ENCODE measurements at places on chromosomes 3 and 15.
A peak's percentile ranks its signal among the peaks of the same experiment; 100 is the strongest.

GRCh38 chr3:164406281-164406680, 672.0 kb downstream of the SI start:
- no peak for DNase-seq

GRCh38 chr3:71232175-71232679, 351.3 kb downstream of the FOXP1 start:
- DNase-seq, result no peak

GRCh38 chr3:58492494-58492905, 604 bp downstream of the KCTD6 start:
- DNase-seq, result no peak

DNA sequence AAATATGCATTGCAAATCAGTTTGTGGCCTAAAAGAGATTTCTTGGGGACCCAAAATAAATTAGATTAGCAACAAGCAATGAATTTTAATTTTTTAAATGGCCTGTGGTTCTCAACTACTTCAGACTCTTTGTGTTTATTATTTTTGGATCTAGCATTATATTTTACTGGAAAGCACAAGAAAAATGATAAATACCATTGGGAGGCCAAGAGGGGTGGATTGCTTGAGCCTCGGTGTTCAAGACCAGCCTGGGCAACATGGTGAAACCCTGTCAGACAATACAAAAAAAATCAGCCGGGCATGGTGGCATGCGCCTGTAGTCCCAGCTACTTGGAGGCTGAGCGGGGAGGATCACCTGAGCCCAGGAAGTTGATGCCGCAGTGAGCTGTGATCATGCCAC, 13.6 kb downstream of the LACTB start:
- no peak for DNase-seq

GRCh38 chr3:90145094-90145860, 1037.9 kb downstream of the EPHA3 start:
- no peak for DNase-seq

DNA sequence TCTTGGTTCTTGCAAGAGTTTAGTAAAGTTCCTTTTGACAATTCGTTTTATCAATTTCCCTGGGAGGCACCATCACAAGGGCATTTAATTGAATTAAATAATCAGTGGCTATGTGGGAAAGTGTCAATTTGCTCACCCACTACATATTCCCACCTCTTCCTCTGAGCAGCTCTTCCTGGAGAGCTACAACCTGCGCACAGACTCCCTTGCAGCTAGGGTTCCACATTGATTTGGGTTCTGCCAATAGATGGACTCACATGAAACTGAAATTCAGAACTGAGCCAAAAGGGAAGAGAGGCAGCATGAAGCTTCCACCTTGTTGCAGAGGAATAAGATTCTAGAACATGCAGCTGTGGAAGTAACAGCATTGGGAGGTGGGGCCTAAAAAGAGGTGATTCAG, 94.8 kb downstream of the TLE3 start:
- no peak for DNase-seq

- no peak for DNase-seq
Measured at GRCh38 chr15:86877171-86877631, 797.5 kb downstream of the AGBL1 start.

DNA sequence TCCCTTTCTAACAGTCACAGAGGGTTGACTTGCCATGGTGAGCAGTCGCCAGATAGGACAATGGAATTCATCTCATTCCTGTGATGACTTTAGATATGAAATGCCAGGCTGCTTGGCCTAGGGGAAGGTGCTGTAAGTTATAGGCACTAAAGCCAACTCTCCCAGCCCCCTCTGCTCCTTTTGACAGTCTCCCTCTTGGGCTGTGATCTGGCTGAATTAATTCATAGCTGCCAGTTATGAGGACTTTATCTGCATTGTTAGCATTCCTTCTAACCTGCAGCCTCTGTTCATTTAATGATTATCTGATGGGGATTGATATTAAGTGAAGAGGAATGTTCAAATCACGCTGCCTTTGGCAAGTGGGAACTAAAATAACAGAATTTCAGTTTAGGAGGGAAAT, 427.1 kb upstream of the RASGRP1 start:
- no peak for DNase-seq

GRCh38 chr3:38128303-38128655, 8.6 kb downstream of the ACAA1 start:
- no peak for DNase-seq

GRCh38 chr15:67829647-67830504, 4.6 kb downstream of the SKOR1 start:
- no peak for DNase-seq

DNA sequence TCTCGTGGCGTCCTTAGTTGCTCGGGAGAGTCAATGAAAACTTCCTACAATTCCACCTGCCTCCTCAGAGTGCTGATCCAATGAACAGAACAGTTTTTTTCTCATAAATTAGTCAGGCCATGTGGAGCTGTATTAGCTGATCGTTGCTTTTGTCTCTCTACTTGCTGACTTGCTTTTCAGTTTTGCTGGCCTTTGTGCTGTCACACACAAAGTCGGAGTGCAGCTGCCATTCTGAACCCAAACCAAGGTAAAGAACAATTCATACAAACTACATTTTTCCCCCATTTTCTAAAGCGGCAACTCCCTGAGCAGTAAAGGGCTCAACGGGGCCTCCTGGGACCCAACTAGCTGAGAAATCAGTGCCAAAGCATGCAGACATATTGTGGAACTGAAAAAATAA, 43.1 kb downstream of the MEIS2 start:
- no peak for DNase-seq

DNA sequence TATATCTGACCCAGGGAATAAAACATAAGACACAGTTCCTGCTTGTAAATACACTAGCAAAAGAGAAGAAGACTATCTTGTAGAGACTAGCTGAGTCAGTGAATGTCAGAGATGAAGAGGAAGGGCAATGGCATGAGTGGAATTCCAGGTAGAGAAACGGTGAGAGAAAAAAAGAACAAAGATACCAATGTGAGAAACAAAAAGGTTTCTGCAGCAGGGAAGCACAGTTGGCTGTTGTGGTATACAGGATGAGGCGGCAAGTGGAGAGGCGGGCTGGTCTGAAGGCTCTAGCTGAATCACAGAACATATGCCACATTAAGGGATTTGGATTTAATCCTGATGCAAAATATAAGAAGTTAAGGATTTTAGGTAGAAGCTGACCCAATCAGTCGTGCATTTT, 17.1 kb upstream of the TASOR start:
- no peak for DNase-seq

- no peak for DNase-seq
Measured at GRCh38 chr15:55475842-55476241, 32.2 kb downstream of the DNAAF4 start.

GRCh38 chr3:136931606-136932005, 26.2 kb upstream of the IL20RB start:
- DNase-seq, result no peak

DNA sequence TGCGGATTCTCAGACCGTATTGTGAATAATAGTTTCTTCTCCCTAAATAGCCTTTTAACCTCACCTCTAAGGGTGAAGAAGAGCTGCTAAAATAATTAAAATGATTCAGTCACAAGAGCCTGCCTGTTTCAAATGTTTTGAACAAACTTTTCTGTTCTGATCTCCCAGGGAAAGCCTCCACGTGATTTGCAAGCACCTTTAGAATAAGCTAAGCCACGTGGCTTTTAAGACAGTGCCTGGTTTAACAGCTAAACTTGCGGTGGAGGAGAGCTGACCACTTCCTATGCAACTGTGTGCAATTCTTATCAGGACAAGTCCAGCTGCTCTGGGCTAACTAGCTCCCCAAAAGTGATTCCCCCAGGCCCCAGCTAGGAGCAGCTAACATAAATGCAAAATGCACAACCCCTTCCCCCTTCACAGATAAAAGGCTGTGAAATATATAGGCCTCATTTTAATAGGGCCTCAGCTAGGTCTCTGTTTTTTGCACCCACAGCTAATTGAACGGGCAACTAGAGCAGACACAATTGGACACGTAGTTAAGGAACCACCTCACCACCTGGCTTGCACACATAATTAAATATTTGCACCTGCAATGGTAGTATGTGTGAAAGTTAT, 401.2 kb upstream of the NR2F2 start:
- no peak for DNase-seq

DNA sequence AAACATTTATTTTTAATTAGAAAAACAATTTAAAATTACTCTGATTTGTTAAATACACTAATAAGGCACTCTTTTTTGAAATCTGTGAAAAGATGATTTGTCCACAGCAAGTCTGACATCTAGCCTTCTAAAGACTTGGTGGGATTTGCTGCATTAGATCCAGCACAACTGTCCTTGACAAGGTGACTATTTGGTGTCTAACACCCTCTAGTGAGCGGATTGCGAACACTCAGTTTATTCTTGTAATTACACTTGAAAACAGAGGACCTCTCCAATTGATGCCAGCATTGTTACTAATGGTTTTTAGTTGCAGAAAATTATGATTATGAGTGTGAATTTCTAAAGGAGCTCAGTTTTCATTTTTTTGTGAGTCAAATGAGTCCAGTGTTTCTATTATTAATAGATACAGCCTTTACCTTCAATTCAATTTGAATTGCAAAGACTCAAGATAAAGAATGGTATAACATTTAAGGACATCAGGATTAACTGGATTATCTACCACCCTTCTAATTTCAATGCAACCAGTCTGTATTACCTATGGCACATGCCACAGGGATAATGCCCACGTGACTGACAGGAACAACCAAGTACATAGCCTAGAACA, 29.7 kb upstream of the STRIT1 start:
- peak; percentile 14 for DNase-seq

GRCh38 chr15:69734699-69735098, 282.1 kb downstream of the RPLP1 start:
- no peak for DNase-seq

- no peak for DNase-seq
Measured at GRCh38 chr3:14397531-14397930, 4.9 kb upstream of the SLC6A6 start.

GRCh38 chr3:158152186-158152585, 42.3 kb downstream of the RSRC1 start:
- DNase-seq, result no peak

- no peak for DNase-seq
Measured at GRCh38 chr3:72182206-72182605, 397.3 kb upstream of the PROK2 start.

DNA sequence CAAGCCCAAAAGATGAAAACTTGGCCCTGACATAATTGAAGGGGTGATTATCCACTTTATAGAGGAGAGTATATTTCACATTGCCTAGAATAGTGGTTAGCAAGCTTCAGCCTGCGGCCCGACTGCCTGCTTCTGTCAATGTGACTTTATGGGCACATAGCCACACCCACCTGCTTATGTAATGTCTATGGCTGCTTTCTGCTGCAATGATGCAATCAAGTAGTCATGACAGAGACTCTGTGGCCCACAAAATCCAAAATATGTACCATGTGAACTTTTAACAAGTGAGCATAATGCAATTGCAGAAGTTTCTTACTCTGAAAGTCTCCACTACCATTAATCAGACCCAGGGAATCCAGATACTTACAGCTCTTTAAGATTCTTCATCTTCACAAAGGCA, 103.1 kb downstream of the LRIG1 start:
- DNase-seq, result no peak

DNA sequence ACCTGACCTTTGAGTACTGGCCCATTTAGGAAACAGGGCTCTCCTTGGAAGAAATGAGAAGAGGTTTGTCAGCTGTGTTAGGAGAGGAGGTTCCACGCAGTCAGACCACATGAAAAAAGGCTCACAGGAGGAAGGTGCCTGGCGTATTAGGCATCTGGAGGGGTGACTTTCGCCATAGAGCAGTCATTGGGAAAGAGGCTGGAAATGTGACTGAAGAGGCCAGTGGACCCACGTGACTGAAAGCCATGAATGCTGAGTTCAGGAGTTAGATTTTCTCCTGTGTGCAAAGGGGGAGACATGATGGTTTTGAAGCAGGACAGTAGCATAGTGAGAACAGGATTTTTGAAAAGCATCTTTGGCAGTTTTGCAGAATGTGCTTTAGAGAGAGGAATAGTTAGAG, 29.7 kb upstream of the RNF7 start:
- DNase-seq, result no peak

DNA sequence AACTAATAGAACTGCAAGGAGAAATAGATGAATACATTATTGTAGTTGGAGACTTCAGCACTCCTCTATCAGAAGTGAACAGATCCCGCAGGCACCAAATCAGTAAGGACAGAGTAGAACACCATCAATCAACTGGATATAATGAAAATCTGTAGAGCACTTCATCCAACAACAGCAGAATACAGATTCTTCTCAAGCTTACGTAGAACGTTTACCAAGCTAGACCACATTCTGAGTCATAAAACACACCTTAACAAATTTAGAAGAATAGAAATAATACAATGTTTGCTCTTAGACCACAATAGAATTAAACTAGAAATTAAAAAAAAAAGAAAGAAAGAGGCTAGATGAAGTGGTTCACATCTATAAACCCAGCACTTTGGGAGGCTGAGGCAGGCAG, 70.7 kb upstream of the NEDD4 start:
- no peak for DNase-seq

- DNase-seq, result no peak
Measured at GRCh38 chr3:138620431-138620830, 11.9 kb downstream of the FAIM start.

- DNase-seq, result no peak
Measured at GRCh38 chr3:193190146-193190786, 50.8 kb upstream of the PLAAT1 start.

DNA sequence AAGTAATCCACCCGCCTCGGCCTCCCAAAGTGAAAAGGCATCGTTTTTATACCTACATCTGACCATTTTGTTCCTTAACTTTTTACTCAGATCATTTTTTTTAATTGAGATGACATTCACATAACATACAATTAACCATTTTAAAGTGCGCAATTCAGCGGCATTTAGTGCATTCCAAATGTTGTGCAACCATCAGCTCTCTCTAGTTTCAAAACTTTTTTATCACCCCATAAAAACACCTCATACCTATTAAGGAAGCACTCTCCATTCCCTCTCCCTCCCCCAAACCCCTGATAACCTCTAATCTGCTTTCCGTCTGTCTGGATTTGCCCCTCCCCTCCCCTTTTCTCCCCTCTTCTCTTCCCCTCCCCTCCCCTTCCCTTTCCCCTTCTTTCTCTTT, 310.1 kb downstream of the UACA start:
- no peak for DNase-seq

- no peak for DNase-seq
Measured at GRCh38 chr3:109715707-109716106, 378.4 kb upstream of the DPPA4 start.

DNA sequence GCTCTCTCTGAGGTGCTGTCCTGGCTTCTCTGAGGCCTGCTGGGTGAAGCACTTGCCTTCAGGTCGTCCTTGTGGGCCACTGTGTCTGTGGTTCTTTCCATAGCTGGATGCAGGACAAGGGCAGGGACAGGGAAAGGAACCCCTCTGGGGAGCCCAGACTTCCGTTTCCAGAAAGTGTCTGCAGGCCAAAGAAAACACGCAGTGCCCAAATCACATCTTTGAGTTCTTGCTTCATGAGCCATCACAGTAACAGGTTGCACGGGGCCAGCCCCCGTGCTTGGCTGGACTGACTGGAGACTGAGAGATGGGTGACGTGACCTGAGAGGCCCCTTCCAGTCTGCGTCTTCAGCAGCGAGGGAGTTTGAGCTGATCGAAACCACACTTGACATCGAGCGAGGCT, 115.8 kb downstream of the GABRG3 start:
- DNase-seq, result no peak
